ENCODE measurements at places on chromosomes 4 and X.
A peak's percentile ranks its signal among the peaks of the same experiment; 100 is the strongest.

DNA sequence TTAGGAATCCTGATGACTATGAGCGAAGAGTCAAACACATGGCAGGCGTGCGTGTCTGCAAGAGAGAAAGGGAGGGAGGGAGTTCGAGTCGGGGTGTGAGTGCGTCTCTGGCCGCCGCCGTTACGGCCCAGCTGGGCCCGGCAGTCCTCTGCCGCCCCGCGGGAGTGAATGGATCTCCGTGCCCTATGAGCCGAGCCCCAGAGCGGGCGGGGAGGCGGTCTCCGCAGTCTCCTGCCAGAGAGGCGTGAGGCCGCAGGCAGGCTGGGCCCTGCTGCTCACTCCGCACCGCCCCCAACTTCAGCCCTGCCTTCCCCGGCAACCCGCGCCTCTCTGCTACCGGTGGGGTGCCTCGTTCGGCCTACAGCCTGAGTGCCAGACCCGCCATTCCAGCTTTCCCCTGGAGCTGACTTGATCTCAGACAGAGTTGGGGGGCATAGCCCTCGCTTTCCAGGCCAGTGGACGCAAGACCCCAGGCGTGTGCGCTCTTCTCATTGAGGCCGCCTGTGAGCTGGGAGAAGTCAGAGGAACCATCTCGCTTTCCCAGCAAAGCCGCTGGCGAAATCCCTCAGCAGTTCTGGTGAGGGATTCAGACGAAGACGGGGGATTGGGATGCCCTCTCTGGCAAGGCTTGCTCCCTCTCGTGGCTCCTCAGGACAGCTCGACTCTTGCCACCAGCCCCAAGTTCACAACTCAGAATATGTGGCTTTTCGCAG lies 1.4 kb downstream of the SLC16A2 start:
- peak; percentile 50 for DNase-seq

DNA sequence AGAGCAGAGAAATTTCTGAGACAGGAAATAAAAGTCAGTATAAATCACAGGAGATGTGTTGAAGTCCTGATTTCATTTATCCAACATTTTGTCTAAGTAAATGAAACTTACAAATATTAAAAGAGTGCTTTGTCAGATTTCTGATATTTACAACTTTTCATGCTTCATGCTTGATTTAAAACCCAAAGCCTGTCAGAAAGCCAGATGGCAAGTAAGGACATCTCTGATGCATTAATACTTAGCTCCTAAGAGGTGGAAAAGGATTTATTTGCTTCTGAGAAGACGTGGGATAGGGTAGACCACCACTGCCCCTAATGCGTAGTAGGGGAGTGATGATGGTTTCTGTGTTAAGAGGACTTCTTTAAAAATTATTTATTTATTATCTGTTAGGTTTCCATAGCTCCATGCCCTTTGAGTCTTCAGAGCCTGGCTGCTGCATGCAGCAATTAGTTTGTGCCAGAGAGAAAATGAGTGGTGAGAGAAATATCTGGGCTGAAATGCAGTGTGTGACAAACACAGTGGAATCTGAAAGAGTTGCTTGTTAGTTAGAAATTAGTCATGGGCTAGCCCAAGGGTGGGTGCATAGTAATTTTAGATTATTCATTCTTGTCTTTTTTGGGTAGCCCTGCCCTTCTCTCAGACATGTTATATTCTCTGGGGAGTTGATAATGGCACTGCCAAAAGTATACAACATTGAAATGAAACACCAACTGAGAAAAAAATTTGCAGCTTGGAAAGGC lies 333.8 kb downstream of the C4orf33 start:
- DNase-seq: no peak

GRCh38 chr4:145861336-145862318 lies 77.0 kb downstream of the ZNF827 start:
- no peak for DNase-seq

- DNase-seq: peak; percentile 24
Measured at GRCh38 chrX:3940000-3940610, 226.7 kb upstream of the PRKX start.

DNA sequence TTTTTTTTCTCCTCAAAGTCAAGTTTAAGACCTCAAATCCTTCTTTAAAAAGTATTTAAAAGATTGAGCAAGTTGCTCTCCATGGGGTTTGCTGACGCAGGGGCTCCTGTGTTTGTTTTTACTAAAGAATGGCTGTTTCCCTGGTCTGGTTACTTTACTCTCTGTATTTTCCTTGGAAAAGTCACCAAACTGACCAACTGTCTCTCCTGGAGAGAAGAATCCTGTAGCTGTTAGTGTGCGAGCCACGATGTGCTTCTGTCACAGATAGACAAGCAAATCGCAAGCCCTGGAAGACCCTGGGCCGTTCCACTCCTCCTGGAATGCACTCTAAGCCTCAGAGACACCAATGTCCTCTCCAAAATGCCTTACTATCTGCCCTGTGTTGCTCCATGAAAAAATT lies 212.1 kb downstream of the CHIC2 start:
- DNase-seq: peak; percentile 77

GRCh38 chr4:91502365-91502764 lies 801.4 kb upstream of the GRID2 start:
- no peak for DNase-seq

GRCh38 chrX:107630031-107630689 lies 1.9 kb downstream of the PRPS1 start:
- no peak for DNase-seq

- DNase-seq: peak; percentile 93
Measured at GRCh38 chr4:139014371-139015268, 961 bp upstream of the NOCT start.

DNA sequence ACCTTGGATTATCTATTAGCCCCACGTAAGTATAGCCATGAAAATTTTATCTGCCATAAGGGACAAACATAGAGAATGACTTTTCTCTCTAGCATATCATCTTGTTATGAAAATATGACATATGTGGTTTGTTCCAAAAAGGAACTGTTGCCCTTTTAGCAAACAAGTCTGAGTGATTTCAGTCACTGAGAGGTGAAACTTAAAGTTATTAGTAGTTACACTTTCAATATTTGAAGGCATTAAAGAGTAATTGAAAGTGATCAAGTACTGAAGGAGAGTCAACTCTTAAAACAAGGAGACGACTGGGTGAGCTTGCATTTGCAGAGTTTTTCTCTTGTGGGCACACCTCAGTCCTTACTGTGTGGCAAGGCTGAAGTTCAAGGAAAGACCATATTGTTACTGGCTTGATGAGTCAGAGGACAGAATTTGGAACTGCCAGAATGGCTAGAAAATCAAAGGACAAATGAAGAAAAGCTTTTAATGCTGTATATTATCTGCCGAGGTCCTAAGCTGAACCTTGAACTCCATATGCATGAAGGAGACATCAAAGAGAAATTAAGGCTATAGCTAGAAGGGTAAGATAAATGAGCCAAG lies 205.1 kb upstream of the EMCN start:
- DNase-seq: no peak

All from fibroblast of mammary gland (primary cell).